ENCODE measurements at places on chromosomes 4 and X. TPM values are rescaled to one million over a fixed set of nuclear protein-coding genes. Genes with fewer than 3 reads are reported as not detected.

- no peak for DNase-seq
Observed at GRCh38 chr4:4306920-4307319, 16.9 kb downstream of the ZBTB49 start.

DNA sequence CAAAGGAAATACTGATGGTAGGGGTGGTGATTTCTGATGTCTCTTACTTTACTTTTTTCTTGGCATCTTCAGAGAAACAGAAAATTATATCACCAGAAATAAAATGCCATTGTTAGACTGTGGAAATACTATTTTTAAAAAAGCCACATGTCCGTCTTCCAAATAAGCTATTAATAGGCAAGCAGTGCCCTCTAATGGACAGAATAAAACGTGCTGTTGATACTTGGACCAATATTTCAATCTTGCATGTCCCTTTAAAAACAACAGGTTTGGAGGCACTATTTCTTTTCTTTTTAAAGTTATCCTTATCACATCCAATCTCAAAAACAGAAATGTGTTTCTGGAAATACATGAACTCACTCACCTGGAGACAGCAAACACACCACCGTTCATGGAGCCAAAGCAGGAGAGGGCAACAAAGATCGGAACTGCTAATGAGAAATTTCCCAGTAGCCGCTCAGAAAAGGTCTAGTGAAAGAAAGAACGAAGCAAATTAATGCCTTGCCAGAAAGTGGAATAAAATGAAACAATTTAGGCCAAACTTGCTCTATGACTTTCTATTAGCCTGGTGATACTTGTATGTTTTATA, 59.2 kb downstream of the SLC7A11 start:
- DNase-seq = no peak

- DNase-seq = no peak
Observed at GRCh38 chr4:5746829-5747737, 36.1 kb downstream of the EVC start.

GRCh38 chr4:1743551-1743950, 22.2 kb downstream of the TACC3 start:
- DNase-seq = no peak

GRCh38 chr4:129164243-129164642, 68.3 kb downstream of the C4orf33 start:
- DNase-seq = no peak

GRCh38 chr4:147599206-147599605, 18.0 kb upstream of the TMEM184C start:
- no peak for DNase-seq

The SLC38A5 gene
- total RNA-seq = 0.50 TPM

The PDLIM3 gene
- total RNA-seq = 123 TPM

The FGB gene
- total RNA-seq = not detected

The TMPRSS11B gene
- not detected for total RNA-seq
